ENCODE measurements at places on chromosomes 1 and 21.

- DNase-seq, result no peak
These were observed 68.1 kb downstream of the SH3BGR start for GRCh38 chr21:39519835-39520234.

- peak; percentile 21 for DNase-seq
These were observed 262.2 kb upstream of the POU3F1 start for GRCh38 chr1:38308780-38309179.

GRCh38 chr1:222373831-222374602 is 173.9 kb downstream of the HHIPL2 start:
- DNase-seq, result no peak

- no peak for DNase-seq
These were observed 36.2 kb downstream of the IRF2BP2 start for GRCh38 chr1:234573711-234574299.

GRCh38 chr1:246146804-246147523 is 360.1 kb downstream of the SMYD3 start:
- no peak for DNase-seq

- DNase-seq, result no peak
These were observed 3.4 kb upstream of the RGS16 start for GRCh38 chr1:182607566-182607965.

DNA sequence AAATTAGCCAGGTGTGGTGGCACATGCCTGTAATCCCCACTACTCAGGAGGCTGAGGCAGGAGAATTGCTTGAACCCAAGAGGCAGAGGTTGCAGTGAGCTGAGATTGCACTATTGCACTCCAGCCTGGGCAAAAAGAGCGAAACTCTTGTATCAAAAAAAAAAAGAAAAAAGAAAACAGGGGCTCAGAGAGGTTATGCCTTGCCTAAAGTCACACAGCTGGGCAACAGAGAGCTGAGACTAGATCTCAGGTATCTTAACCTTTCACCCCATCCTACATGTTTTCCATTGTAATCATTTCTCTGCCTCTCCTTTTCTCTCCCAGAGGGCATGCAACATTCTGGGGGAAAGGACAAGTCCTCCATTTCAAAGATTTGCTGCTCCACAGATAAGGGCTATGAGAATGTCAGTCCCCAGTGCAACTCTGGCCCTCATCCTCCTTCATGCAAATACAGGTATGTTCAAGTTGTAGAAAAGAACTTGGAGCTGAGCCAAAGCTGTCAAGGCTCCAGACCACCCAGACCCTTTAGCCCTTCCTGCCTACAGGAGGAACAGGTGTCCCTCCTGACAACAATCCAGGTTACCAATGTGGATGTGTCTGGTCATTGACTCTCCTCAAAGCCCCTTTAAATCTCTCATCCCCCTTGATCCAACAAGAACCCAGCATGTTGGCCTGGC is 6.9 kb downstream of the SLC9A1 start:
- DNase-seq, result no peak

- peak; percentile 83 for DNase-seq
These were observed 25.1 kb downstream of the POFUT2 start for GRCh38 chr21:45262616-45263015.

- DNase-seq, result peak; percentile 85
These were observed 21.0 kb downstream of the SLC37A1 start for GRCh38 chr21:42534421-42535378.

DNA sequence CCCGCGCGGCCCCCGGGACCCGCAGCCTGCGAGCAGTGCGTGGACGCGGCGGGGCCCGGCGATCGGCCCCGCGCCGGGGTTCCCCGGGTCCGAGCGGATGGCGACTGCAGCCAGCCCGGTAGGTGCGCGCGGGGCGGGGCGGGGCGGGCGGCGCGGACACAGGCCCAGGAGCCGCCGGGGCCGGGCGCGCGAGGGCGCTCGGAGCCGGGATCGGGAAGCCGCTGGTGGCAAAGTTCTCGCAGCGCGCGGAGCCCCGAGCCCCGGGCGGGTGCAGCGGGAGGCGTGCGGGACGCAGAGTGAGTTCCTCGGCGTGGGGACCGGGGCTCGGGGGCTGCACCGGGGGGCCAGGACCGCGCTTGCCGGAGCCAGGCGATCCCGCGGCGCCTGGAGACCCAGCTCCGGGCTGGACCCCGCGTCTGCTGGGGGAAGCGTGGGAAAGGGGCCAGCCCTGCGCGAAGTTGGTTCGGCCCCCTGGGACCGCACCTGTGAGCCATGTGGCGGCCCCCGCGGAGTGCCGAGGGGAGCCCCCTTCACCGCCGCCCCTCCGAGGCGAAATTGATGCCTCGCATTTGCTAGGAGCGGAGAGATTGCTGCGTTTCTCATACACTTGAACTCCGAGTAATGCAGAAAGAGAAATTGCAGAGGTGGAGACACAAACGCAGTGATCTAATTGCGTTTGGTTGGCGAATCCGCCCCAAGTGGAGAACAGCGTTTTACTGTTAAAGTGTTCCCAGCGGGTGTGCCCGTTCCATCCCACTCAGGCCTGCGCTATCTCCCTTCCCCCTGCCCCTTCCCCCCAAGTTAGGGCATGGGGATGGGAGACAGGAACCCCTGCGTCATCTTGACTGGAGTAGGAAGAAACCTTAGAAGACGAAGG is 228.9 kb upstream of the TMEM51 start:
- no peak for DNase-seq

DNA sequence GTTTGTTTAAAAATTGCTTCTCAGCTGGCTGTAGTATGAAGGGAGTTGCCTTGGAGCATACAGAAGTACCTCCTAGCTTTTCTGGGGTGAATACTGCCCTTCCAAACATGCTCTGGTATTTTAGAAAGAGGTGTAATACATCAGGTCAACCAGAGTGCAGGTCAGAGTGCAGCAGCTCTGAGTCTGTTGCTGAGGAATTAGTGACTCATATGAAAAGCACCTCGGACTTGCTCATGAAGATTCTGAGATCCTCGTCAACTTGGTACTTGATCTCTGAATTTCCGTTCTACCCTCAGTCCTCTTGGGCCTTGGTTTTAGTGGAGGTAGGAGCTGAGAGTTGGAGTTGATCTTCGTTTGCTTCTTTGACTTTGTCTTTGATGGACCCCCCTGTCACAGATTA is 67.3 kb downstream of the NOS1AP start:
- DNase-seq, result no peak

DNA sequence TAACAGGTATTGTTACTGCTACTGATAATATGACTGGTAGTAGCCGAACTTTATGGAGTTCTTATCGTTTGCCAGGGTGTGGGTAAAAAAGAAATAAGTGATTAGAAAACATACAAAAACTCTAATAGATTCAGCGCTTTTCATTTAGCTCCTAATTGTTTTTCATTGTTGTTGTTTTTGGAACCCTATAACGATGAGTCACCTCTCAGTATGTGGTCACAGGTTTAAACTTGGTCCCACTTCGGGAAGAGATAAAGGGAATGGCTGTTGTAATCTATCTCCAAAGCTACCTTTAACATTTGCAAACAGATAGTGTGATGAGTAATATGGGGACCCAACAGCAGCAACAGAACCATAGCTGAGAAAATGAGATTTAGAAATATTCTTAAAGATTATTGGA is 62.7 kb upstream of the BCL10 start:
- DNase-seq, result no peak

GRCh38 chr1:159924025-159924790 is 1.1 kb downstream of the TAGLN2 start:
- DNase-seq, result peak; percentile 98

- peak; percentile 94 for DNase-seq
These were observed 675 bp downstream of the IFNAR1 start for GRCh38 chr21:33325222-33326067.

- no peak for DNase-seq
These were observed 19.1 kb upstream of the QSOX1 start for GRCh38 chr1:180135535-180135934.

DNA sequence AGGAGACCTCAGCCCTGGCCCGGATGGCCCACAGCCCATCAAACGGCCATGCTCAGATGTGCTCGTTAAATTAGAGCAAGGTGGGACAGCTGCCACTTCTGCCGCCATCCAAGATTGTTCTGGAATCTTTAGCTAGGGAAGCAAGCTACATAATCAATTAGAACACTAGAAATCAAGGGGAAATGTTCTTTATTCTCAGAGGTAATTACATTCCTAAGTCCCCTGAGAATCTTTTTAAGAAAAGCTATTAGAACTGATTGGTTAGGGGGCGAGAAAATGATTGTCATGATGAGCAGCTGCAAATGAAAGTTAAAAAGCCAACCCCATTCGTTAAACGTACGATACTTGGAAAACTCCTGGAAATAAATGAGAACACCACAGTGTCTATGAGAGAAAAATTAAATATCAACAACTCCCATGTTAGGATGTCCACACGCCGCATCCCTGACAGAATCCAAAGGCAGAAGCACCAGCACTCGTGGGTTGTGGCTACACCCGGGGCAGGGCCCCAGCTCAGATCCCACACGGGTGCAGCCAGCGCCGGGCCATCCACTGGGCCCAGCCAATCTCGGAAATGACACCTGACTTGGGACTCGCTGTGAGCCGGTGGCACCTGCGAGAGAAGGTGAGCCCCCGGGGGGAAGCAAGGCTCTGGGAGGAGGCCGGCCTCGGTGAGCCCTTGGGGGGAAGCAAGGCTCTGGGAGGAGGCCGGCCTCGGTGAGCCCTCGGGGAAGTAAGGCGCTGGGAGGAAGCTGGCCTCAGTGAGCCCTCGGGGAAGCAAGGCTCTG is 37.6 kb downstream of the KRTAP10-1 start:
- DNase-seq, result no peak

- no peak for DNase-seq
These were observed 64.0 kb downstream of the KIF21B start for GRCh38 chr1:200959411-200959921.

GRCh38 chr1:35834218-35834617 is 26.4 kb downstream of the AGO4 start:
- no peak for DNase-seq

GRCh38 chr21:41859297-41859980 is 19.7 kb downstream of the PRDM15 start:
- DNase-seq, result no peak

DNA sequence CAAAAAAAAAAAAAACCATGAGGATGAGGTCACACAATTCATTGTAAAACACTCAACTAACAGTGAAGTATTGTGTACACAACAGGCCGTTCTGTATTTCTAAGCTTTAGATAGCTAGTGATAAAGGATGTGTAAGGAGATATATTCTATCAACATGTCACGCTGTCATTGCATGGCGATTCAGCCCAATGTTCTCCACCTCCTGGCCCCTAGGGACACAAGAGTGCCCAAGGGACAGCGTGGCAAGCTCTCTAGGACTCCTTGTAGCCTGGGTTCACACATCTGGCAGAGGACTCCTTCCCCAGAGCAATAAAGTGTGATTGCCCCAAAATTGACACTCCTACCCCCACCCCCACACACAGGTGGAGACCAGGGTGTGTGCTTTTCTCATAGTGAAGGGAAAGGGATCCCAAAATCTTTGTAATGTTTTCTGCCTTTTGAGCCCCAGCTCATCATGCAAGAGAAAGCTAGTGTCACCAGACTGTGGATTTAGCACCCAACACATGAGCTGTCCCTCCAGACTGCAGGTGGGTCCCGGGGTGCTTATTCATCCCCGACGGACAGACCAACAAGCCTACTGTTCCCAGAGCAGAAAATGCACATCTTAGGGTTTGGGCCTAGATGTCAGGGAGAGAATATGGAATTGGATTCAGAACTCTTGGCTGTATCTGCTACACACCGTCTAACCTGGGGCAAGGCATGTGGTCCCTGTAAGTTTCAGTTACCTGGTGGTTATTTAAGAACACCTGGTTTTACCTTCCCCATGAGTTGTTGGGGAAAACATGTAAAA is 11.5 kb downstream of the TMPRSS3 start:
- no peak for DNase-seq

- no peak for DNase-seq
These were observed 29.2 kb upstream of the LRRC3 start for GRCh38 chr21:44425895-44426662.

DNA sequence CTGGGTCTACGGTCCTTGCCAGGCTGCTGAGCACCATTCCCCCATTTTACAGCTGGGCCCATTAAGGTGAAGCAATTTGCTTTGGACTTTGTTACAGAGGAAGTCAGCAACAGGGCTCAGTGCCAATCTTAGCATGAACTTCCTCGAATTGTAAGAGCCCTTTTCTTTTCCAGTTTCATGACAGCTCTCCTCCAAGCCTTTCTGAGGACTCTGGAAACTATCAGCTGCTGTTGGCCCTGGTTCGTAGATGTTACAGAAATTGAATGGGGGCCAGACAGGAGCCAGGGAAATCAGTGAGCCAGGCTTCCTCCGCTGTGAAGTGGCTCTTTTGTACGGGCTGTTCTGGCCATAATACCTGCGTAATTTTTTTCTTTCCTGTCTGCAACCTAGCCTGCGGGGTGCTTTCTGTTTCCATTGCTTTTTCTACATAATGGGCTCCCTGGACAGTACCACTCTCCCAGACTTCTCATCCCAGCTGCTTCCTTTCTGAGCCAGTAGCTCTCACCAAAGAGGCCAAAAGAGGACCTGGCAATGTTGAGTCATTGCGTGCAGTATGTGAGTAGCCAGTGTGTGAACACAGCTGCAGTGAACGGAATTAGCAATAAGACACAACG is 386.3 kb downstream of the DISC1 start:
- DNase-seq, result peak; percentile 46

DNA sequence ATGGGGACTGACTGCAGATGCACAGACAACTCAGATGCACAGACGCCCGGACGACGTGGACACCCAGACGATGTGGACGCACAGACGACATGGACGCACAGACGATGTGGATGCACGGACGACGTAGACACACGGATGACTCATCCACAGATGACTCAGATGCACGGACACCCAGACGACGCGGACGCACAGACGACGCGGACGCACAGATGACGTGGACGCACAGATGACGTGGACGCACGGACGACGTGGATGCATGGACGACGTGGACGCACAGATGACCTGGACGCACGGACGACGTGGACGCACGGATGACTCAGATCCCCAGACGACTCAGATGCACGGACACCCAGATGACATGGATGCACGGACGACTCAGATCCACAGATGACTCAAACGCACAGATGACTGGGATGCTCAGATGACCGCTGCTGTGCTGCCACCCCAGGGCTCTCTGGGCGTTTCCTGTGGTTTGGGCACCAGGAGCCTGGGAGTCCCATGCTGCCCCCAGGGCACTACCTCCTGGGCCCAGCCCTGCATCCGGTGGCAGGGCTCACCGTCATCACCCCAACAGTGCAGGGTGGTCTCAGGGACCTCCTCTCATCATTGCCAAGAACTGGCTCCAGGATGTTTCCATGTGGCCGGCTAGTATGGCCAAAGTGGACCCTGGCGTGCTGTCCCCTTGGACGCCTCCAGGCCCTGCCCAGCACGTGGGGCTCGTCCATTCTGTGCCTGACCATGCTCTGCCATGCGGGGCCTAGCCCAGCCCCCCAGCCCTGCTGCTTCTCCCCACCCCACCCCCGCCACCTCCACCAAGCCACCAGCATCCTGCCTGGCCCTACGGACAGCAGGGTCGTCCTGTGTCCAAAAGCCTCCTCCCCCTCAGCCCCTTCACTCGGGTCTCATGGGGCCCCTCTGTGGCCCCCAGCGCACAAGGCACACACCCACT is 14.0 kb downstream of the FAAP20 start:
- DNase-seq, result no peak

- no peak for DNase-seq
These were observed 14.5 kb downstream of the CFAP74 start for GRCh38 chr1:1989102-1989542.

- no peak for DNase-seq
These were observed 660.7 kb downstream of the PTPRU start for GRCh38 chr1:29896791-29897714.

Measured in lower leg skin (tissue), 4 donors.